Panc1 (cell line): ENCODE measurements at places on chromosomes 11 and 22.

GRCh38 chr11:117931971-117932370, 2.8 kb upstream of the TMPRSS13 start:
- no peak for DNase-seq

GRCh38 chr22:31615491-31615860, 46.5 kb downstream of the PISD start:
- DNase-seq = no peak

GRCh38 chr22:29737251-29738117, 17.7 kb downstream of the CABP7 start:
- DNase-seq = no peak

GRCh38 chr11:128776069-128776423, 82.2 kb downstream of the FLI1 start:
- no peak for DNase-seq

GRCh38 chr11:34869425-34869824, 46.8 kb downstream of the APIP start:
- DNase-seq = no peak

DNA sequence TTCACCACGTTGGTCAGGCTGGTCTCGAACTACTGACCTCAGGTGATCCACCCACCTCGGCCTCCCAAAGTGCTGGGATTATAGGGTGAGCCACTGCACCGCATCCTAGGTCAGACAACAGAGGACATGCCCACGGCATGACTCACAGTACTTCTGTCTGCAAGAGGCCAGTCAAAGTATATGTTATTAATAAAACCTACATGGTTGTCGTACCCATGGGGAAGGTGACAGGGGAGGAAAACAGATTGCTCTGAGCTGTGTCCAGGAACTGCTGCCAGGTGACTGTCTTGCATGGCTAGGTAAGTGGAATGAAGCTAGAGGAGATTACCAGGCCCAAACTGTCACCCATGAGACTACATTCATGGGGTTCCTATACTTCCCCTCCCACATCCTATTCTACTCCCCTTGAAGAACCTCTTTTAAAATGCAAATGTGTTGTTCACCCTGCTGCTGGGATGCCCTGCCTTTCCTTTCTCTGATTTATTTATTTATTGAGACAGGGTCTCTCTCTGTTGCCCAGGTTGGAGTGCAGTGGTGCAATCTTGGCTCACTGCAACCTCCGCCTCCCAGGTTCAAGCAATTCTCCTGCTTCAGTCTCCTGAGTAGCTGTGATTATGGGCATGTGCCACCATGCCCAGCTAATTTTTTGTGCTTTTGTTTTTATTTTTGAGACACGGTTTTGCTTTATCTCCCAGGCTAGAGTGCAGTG, 2.0 kb upstream of the NLRX1 start:
- DNase-seq = peak; percentile 30

DNA sequence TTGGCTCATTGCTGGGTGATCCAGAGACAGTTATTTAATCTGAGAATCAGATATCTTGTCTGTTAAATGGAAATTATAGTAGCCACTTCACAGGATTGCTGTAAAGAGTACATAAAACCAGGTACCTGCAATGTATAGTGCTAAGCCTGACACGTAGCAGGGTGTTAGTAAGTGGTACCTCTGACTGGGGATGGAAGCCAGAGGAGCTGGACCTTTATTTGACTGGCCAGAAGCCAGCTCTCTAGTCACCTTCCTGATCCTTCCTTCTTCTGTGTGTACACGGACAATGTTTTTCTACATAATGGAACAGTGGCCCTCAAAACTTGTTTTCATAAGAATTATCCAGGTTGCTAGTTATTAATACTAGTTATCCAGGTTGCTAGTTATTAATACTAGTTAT, 25.5 kb upstream of the EHF start:
- no peak for DNase-seq

DNA sequence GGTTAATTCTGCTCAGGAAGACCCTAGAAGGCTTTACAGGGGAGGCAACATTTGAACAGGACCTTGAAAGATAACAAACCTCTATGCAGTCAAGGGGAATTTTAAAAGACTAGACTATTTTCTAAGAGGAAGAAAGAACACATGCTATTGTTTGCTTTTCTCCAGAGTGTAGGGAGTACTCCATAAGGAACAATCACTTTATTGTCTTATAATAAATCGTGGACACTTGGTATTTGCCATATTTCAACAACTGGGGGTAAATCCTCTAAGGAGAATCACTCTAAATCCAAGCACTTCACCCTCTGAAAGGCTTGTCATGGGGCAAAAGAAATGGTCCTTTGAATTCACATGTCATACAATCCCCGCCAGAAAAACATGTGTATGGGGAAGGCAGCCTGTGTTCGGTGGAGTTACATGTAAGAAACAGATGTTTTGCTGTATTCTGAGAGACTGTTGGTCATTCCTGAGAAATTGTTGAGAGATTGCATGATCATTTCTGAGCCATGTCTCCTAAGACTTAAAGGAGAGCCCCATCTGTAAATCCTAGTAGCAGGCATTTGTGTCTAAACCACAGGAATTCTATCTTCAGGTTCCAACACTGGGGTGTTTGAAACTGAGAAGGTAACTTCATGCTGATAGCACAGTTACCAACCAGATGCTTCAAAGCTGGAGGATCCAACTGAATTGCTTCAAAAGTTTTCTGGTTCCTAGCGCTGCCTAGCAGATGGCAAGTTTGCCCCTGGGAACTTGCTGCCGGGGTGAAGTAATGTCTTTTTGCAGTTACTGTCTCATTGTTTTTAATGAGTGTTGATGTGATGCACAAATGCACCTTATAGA, 66.8 kb downstream of the FZD4 start:
- DNase-seq = no peak

GRCh38 chr11:6387811-6388599, 2.3 kb upstream of the SMPD1 start:
- no peak for DNase-seq

- no peak for DNase-seq
Measured at GRCh38 chr11:124499711-124500110, 43.7 kb downstream of the OR8B12 start.

- no peak for DNase-seq
Measured at GRCh38 chr11:127709960-127710359, 709.4 kb upstream of the KIRREL3 start.

DNA sequence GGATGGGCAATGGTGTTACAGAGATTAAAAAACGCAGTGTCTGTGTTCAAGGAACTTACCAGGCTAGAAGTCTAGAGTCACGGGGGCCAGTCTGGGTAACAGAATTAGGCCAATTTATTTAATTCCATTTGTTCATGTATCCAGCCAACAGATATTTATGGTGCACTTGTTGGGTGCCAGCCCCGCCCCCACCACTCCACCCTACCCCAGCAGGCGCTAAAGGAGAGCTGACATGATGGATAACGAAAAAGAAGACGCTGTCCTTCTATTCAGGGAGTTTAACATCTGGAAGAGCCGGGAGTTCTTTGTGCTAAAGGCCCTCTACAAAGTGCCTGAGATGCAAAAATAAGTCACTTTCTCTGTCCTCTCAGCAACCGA, 1.1 kb upstream of the BMAL1 start:
- DNase-seq = no peak

GRCh38 chr11:35165423-35166368, 26.7 kb downstream of the CD44 start:
- DNase-seq = no peak

- DNase-seq = no peak
Measured at GRCh38 chr11:11396301-11397035, 43.4 kb upstream of the CSNK2A3 start.

DNA sequence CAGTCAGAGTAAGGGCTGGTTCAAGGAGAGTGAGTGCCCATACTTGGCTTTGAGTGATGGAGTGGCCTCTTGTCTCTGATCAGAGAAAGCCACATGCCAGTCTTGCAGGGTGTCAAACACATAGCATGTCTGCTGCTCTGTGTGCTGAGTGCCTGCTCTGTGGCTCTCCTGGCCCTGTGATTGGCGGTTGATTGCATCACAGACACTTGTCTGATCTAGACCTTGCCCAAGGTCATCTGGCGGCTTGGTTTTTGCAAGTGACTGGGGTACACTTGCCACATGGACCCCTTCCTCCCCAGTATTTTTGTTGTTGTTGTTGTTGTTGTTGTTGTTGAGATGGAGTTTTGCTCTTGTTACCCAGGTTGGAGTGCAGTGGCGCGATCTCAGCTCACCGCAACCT, 10.3 kb downstream of the OSBP2 start:
- no peak for DNase-seq
